ENCODE measurements at places on chromosomes 12 and 14.

DNA sequence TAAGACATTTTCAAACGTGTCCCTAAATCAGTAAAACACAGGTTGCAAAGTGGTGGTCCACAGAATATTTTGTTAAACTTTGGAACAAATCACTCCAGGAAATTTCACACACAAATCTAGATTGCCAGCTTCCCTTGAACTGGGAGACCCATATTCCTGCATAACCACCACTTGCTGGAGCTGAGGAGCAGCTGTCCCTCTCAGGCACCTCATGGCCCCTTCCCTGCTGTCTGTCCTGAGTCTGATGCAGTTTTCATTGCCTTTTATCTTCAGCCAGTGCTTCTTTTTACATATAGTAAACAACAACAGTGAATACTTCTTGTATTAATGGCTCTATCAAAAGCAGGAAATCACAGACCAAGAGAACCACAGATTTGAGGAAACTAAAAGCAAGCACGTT is 289.3 kb downstream of the MED13L start:
- DNase-seq, result no peak

DNA sequence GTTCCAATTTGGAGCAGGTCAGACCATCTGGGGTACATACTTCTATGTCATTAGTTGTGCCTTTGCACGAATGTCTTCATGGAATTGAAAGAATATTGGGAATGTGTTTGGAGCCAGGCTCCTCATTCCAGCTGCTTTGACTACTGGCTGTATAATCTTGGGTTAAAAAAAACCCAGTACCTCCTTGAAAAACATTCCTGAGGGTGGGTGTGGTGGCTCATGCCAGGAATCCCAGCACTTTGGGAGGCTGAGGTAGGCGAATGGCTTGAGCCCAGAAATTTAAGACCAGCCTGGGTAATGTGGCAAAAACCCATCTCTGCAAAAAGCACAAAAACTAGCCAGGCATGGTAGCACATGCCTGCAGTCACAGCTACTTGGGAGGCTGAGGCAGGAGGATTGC is 125.6 kb downstream of the TTC8 start:
- no peak for DNase-seq

DNA sequence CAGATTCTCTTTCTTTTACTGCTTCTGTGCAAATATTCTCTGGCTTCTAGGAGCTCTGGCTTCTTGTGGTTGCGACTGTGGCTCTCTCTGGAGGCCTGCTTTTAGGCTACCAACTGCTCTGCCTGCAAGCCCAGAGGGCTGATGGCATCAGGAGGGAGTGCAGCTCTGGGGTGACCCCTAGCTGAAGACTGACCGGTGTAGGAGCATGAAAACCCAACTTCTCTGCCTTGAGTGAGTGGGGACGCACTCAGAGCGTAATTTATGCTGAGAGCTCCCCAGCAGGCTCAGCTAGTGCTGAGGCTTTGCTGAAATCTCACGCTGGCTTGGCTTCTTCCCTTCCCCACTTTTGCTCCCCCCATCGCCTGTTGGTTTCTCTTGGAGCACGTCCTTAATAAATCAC is 29.9 kb upstream of the RBM19 start:
- DNase-seq, result no peak

DNA sequence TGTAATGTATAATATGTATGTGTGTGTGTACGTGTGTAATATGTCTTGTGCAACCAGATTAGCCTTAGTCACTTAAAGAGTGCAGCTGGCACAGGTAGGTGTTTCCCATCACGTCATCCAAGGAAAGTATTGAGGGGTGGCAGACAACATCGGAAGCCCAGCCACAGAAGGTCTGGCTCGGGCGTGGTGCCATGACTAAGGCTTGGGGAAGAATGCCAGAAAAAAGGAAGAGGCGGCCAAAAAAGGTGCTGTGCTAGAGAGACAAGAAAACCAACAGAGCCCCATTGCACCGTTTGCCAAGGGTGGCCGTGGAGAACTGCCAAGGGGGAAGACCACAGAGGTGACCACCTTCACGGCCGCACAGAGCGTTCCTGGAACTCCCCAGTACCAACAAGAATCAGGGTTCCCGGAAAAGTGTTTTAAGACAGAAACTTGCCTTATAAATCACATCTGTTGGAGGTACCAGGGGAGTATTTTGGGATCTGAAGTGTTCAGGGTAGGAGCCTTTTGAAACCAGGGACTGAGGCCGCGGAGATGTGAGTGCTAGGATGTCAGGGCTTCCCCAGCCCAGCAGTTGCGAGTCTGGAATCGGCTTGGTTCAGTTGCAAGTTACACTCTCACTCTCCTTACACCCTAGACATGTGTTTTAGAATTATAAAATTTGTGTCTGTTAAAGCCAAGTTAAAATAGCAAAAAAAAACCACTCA is 131.2 kb upstream of the DYRK2 start:
- no peak for DNase-seq

- no peak for DNase-seq
Measured at GRCh38 chr12:43131301-43131700, 420.7 kb downstream of the ADAMTS20 start.

- no peak for DNase-seq
Measured at GRCh38 chr14:79911744-79912143, 299.6 kb downstream of the DIO2 start.

DNA sequence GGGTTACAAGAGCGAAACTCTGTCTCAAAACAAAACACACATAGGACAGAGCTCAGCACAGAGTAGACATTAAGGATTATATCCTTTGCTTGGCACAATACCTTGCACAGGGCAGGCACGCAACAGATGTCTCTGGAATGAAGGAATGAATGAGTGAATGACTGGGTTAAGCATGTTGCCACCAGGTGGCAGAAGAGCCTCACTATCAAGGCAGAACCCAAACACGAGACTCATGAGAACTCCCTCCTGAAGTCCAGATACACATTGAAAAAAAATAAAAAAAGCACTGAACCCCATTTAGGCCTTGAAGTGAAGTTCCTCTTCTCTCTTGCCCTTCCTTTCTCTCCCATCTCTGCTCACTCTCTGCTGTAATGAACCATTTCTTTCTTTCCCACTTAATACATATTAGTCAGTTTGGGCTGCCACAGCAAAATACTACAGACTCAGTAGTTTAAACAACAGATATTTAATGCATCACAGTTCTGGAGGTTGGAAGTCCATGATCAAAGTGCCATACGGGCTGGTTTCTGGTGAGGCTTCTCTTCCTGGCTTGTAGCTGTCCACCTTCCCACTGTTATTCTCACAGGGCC is 26.6 kb upstream of the LTA4H start:
- peak; percentile 67 for DNase-seq

- DNase-seq, result no peak
Measured at GRCh38 chr12:80636832-80637231, 70.6 kb upstream of the MYF6 start.

GRCh38 chr12:58801986-58802385 is 118.3 kb downstream of the LRIG3 start:
- no peak for DNase-seq

- DNase-seq, result no peak
Measured at GRCh38 chr12:32891956-32892355, 4.6 kb downstream of the PKP2 start.

DNA sequence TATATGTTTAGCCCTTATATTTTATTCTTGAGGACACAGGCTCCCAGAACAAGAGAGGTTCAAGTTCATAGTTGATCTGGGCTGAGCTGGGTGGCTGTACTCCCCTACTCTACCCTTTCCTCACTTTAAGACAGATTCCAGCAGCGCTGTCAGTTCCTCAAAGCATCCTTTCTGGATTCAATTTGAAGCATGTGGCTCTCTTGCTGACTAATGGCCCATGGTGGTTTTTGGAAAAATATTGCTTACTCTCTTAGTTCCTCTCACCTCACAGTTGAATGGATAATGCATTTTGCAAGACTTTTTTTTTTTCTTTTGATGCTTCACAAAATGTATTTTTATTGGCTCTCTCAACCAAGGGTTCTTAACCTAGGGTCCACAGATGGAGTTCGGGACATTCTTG is 4.1 kb downstream of the PELI2 start:
- no peak for DNase-seq

DNA sequence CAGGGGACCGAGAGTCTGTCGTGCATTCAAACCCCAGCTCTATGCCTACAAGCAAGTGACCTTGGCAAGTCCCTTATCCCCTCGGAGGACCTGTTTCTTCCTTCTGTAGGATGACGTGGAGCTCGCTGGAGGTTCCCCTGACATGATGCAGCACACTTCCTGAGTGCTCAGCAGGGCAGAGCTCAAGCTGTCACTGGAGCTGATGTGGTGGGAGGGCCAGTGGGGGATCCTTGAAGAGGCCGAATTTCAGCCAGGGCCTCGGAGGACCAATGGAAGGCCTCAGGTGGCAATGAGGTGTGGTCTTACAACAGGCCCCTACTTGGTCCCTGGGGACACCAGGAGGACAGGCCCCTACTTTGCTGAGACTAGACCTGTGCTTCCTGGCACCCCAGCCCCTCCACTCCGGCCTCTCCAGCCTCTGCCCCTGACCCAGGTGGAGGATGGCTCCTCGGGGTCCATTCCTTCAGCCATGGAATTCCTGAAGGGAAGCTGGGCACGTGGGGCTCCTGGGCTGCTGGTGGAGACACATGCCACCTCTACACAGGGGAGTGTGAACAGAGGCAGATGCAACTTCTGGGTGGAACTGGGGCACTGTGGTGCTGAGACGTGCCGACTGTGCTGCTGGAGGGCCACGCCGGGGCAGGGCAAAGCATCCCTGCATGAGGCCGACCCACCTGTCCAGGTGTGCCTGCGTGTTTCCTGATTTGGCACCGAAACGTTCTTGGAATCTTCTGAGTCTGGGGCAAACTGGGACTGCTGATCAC is 18.7 kb upstream of the KIF26A start:
- no peak for DNase-seq

DNA sequence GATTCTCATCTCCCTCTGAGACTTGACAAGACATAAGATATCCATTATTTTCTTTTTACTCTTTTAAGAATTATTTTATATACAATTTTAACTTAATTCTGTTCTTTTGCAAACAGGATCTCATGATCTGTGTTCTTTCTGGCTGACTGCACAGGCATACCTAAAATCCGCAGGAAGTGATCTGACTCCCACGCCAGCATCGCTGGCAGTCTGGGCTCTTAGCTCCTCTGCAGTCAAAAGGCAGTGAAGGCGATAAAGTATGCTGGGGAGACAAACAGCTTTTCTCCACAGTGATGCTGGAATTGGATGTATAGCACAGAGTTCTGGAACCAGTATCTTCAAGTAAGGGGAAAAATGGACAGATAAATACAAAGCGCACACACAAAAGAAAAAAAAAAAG is 52.4 kb downstream of the DICER1 start:
- no peak for DNase-seq

- no peak for DNase-seq
Measured at GRCh38 chr12:2893007-2893406, 2.3 kb downstream of the TULP3 start.

DNA sequence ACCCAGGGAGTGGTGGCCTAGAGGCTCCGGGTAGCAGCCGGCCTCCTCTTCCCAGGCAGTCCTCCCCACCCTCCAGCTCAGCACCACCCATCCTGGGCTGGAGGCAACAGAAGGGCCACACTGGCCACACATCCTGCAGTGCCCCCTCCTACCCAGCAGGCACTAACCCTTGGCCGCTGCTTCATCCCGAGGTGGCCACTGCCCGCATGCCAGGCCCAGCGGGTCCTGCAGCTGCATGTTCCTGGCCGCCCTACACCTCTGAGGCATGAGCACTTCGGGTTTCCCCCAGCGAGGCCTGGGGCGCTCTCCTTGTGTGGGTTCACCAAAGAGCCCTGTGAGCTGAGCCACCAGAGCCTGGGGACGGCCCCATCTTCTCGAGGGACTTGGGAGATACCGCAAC is 61.4 kb downstream of the CCNK start:
- DNase-seq, result no peak

DNA sequence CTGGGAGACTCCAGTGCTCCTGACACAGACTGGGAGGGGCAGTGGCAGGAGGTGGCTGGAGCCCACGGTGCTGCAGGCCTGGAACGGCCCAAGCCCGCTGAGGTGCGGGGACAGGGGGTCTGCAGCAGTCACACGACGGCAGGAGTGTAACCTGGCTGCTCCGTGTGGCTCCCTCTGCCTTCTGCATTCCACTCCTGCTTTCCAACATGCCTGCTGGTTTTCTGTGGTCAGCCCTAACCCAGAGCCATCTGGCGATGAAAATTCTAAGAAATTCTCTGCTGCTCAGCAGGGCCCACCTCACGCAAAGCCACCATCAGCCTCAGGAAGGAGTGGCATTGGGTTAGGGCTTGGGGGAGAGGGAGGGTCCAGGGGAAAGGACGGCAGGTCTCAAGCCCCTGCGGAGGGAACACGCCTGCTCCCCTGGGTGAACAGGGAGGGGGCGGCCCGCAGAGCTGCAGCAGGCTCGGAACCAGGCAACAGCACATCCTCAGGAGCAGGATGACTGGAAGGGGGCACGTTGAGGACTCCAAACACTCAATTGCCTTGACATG is 5.0 kb upstream of the FBRSL1 start:
- DNase-seq, result no peak

- DNase-seq, result no peak
Measured at GRCh38 chr14:71236487-71236886, 329.2 kb downstream of the PCNX1 start.

- DNase-seq, result no peak
Measured at GRCh38 chr12:13740149-13740545, 241.3 kb downstream of the GRIN2B start.

GRCh38 chr14:85248881-85249635 is 280.9 kb upstream of the FLRT2 start:
- no peak for DNase-seq

GRCh38 chr14:99441918-99442317 is 38.7 kb downstream of the SETD3 start:
- DNase-seq, result no peak

GRCh38 chr14:60643463-60644314 is 5.6 kb downstream of the SIX1 start:
- no peak for DNase-seq

DNA sequence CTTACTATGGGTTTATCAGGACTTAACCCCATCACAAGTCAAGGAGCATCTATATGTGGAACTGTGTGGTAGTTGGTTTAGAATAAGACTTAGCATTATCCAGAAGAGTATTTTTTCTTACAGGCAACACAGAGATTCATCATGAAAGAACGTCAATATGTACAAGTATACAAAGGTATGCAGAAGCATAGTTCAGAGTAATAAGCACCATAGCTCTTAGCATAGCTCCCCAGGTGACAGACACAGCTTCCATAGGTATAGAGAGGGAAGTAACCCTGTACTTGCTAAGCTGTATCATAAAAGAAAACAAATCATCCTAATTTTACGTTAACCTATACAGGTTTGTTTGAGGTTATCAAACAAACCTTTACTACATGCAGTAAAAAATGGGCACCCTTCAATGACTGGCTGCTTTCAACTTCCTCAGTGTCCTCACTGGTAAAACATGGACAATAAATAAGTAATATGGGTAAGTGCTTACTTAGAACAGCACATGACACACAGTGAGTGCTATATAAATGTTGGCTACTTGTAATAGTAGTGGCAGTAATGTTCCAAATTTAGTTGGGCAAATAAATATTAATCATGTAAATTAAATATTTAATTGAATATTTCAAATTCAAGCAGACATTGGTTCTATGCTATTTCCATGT is 50.9 kb downstream of the PTPN21 start:
- no peak for DNase-seq

GRCh38 chr12:116266168-116266601 is 11.3 kb downstream of the MED13L start:
- no peak for DNase-seq

- DNase-seq, result no peak
Measured at GRCh38 chr14:58637040-58637390, 747 bp upstream of the DACT1 start.
